ENCODE measurements at places on chromosomes 3 and 15. TPM values are rescaled to one million over a fixed set of nuclear protein-coding genes. Genes with fewer than 3 reads are reported as not detected.

Gene SRGAP3
- total RNA-seq: 7.8 TPM

Gene NANOGP8
- total RNA-seq: 0.15 TPM

Gene ISL2
- total RNA-seq: 3.6 TPM

Gene GOLGA6L4
- total RNA-seq: 3.6 TPM

Gene ANP32A
- 50.8 TPM for total RNA-seq

Gene HTR3E
- total RNA-seq: not detected

Gene SV2B
- not detected for total RNA-seq

Gene IL5RA
- total RNA-seq: not detected

Gene CPN2
- not detected for total RNA-seq

Gene C2CD4A
- not detected for total RNA-seq

Gene POPDC2
- total RNA-seq: 0.15 TPM

Gene POLQ
- total RNA-seq: 0.99 TPM

Gene P3H2
- total RNA-seq: 13.9 TPM

Gene DPPA2
- not detected for total RNA-seq

Gene GALNT15
- 93.0 TPM for total RNA-seq

Gene FGF12
- not detected for total RNA-seq

Gene FBN1
- 887 TPM for total RNA-seq

Gene CAMK1
- 65.2 TPM for total RNA-seq

Gene FANCD2OS
- total RNA-seq: not detected

Gene NPAP1
- not detected for total RNA-seq

Gene SPSB4
- not detected for total RNA-seq

Gene SNX22
- total RNA-seq: 0.50 TPM

Gene TMEM212
- not detected for total RNA-seq

Gene ACSBG1
- total RNA-seq: under 0.01 TPM

Gene CCR9
- total RNA-seq: not detected

Gene SH3GL3
- total RNA-seq: 0.29 TPM

Gene AP3B2
- 0.15 TPM for total RNA-seq

Gene ZNF501
- 7.6 TPM for total RNA-seq

Gene KNL1
- total RNA-seq: 28.2 TPM

Gene HOMER2
- 7.3 TPM for total RNA-seq

Gene BSN
- 0.17 TPM for total RNA-seq

Gene AMIGO3
- total RNA-seq: 0.29 TPM

Gene EOMES
- not detected for total RNA-seq

Gene FRMD5
- total RNA-seq: 7.0 TPM

Gene GNAT1
- not detected for total RNA-seq

Gene CEP152
- 10.1 TPM for total RNA-seq

Gene CDCP1
- 9.1 TPM for total RNA-seq

Gene LRRK1
- total RNA-seq: 23.9 TPM

Gene GNB5
- total RNA-seq: 38.1 TPM

Gene MRPS22
- total RNA-seq: 67.3 TPM

Gene ADAMTS9
- total RNA-seq: 1.5 TPM

Gene GPR171
- total RNA-seq: not detected

Gene GOLGA8T
- not detected for total RNA-seq

Gene ERC2
- total RNA-seq: 0.44 TPM

Gene MGLL
- 78.1 TPM for total RNA-seq

Gene SIAH2
- total RNA-seq: 20.5 TPM

Gene SPATA16
- total RNA-seq: not detected
